ENCODE measurements at places on chromosomes 2 and 18.

- no peak for DNase-seq
Observed at GRCh38 chr2:159856760-159857159, 58.8 kb upstream of the CD302 start.

- no peak for DNase-seq
Observed at GRCh38 chr2:40471866-40472265, 20.0 kb upstream of the SLC8A1 start.

GRCh38 chr2:106165561-106165960 lies 28.5 kb downstream of the UXS1 start:
- no peak for DNase-seq

DNA sequence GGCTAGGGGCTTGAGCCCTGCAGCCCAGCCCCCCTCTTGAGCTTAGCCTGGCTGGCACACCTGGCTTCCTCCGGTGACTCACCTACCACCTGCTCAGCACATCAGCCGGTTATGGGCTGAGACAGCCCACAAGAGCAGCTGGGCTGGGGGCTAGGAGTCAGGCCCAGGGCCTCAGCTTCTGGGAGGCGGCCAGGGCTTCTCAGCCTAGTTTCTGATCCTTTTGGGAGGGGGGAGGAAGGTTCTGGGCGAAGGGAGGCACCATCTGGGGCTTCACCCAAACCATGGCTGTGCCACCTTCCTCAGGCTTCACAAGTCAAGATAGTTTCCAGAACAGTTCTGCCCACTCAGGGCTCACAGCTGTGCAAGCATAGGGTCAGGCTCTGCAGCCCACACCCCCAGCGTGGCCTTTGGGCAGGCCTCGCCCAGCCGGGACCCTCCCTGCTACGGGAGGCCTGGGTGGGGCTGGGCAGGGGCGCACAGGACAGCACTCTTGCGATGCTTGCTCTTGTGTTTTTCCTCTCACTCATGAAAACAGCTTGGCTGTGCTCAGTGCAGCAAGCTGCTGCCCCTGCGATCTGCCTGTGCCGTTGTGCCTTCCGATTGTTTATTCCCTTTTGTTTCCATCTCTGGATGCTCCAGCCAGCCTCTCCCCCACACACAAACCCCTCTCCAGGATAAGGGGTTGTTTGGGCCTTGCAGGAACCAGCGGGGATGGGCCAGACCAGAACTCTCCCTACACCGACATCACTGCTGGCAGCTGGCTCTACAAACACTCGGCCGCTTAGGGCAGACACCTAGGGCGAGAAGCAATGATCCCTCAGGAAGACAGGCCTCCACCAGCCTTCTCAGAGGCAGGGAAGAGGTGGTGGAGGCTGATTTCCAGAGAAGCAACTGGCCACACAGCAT lies 26.1 kb upstream of the SEMA4C start:
- no peak for DNase-seq

- DNase-seq = no peak
Observed at GRCh38 chr2:43251171-43251731, 24.8 kb upstream of the ZFP36L2 start.

DNA sequence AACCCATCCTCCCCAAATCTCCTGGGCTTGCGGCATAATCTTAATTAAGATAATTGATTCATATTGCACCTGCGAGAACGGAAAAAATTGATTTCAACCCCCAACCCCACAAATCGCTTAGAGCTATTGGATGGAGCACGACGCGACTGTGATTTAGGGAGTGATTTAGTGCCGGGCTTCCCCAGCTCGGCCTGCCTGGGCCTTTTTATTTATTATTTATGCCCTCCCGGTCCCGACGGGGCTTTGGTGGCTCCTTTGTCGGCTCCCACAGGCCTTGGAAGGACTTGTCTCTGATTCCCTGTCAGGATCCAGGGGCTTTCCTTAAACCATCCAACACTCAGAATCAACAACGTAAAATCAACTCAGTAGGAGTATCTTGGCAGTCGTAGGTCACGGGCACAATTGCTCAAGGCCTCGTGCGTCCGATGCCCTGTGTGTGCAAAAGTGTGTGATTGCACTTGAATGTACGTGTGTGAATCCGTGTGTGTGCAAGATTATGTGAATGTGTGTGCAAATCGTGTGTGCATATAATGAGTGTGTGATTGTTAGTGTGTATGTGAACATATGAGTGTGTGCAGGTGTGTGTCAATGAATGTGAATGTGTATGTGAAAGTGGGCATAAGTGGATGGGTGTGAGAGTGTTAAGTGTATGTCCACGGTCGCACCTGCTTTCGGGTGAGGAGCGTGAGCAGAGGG lies 4.3 kb upstream of the NEUROD1 start:
- DNase-seq = no peak

- DNase-seq = no peak
Observed at GRCh38 chr2:216517447-216518225, 19.0 kb downstream of the RPL37A start.

- DNase-seq = no peak
Observed at GRCh38 chr2:147845411-147845971, 662 bp downstream of the ACVR2A start.

DNA sequence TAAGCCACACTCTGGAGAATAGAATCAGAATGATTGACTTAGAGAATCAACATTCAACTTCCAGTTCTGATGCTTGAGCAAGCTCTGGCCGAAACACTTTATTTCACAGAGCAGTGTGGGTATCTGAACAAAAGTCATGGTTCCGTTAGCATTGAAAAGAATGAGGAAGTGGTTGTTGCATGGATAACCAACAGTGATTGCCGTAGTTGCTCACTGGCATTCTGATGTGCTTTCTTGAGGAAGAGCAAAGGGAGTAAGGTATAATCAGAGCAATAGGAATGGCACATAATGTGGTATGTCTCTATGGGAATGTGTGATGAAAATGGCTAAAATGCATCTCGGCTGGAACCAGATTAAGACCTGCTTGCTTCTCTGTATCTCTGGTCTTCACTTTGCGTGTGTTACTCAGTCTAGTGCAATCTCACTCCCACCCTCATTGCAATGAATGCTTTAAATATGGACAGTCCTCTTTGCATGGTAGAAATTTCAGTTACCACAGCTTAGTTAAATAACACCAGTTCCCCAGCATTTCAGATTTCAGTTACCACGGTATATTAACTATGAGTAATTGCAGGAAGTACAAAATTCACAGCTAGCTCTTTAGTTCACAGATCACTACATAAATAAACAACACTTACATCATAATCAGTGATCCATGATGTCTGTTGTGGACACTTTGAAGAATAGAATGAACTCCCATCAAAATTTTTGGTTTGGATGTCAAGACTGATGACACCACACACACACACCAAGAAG lies 7.8 kb upstream of the RAB12 start:
- no peak for DNase-seq

- DNase-seq = no peak
Observed at GRCh38 chr18:8106603-8107002, 502.6 kb upstream of the RAB12 start.

DNA sequence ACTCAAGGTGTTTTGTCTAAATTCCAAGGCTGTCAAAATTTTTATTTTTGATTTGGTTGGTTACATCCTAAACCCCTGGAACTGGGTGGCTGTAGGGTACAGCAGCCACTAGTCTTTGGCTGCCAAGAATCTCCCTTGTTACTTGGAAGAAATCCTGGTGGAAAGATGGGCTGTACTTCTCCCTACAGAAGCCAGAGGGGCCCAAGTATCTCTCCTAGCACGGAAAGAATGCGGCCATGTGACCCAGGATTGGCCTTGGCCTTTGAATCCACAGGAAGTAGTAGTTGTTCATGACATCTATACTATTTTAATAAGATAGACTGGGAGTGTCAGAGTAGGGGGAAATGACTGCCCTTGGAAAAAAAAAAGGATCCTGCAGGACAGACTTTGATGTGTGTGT lies 54.4 kb upstream of the MYO3B start:
- DNase-seq = no peak

GRCh38 chr2:240701736-240702639 lies 10.3 kb downstream of the AQP12A start:
- no peak for DNase-seq

DNA sequence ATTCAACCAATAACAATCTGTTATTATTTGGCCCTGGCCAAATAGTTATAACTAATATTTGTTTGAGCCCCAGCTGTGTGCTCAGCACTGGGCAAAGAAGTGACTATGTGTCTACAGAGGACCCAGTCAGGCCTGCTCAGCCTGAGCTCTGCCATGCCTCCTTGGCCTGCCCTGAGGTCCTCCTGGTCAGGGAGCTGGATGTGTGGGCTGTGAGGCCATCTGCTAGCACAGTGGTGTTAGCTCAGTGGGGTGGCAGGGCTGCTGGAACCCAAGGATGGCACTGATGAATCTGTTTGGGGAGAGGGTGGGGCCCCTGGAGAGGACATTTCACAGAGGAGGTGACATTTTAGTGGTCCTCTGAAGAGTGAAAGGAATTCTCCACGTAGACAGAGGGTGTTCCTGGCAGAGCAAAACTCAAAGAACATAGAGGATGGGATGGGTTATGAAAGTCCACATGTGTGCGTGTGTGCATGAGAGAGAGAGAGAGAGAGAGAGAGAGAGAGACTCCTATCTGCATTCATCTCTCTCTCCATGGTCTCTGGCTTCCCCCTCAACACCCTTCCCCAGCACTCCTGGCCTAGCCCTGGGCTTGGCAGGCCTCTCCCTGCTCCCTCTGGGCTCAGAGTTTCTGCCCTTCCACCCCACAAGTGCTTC lies 21.2 kb upstream of the ATOH8 start:
- no peak for DNase-seq

DNA sequence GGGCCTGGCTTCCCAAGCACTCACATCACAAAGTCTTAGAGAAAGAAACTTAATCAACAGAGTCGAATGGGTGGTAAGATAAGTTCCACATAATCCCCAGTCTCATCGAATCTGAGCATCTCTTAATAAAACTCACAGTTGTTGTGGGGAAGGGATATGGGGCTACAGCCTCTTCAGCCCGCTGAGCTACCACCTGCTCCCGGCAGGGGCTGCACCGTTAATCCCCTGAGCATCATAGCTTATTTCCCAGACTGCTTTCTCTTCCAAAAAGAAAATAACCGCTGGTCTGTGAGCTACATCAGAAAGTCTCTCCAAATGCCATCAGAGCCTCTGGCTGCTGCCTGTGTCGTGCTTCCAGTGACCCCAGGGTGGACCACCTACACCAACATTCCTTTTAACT lies 139.4 kb upstream of the CELF4 start:
- DNase-seq = no peak

GRCh38 chr18:79988071-79988450 lies 302 bp downstream of the TXNL4A start:
- peak; percentile 29 for DNase-seq

GRCh38 chr2:217353591-217353990 lies 493.7 kb upstream of the TNP1 start:
- no peak for DNase-seq

GRCh38 chr2:12769492-12770105 lies 52.9 kb downstream of the TRIB2 start:
- DNase-seq = no peak

DNA sequence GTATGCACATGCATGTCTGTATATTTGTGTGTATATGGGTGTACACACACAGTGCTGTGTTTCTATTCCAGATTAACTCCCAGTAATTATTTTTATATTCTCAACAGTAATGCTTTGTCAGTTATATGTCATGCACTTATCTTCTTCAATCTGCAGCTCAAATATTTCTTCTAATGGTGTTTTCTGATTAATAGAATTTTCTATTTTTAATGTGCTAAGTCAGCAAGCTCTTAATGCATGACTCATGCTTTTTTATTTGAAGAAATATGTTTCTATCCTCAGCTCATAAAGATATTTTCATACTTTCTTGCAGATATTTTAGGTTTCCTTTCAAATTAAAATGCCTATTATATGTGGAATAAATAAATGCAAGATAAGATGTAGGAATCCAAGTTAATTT lies 59.7 kb upstream of the TMEM18 start:
- DNase-seq = no peak

- DNase-seq = no peak
Observed at GRCh38 chr18:57121542-57122112, 25.3 kb upstream of the BOD1L2 start.

DNA sequence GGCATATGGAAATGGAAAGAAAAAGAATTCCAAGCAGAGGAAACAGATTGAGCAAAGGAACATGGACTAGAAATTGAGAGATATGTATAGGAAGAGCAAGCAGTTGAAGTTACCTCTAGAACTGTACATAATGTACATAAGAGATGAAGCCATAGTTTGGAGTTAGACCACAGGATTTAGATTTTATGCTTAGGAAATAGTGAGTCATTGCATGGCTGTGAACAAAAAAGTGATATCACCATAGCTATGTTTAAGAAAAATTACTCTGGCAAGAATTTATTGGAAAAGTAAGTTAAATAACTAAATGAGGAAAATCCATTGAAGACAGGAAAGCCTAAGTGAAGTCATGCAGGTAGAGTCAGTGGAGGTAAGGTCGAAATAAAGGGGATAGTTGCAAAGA lies 99.4 kb upstream of the GALNT5 start:
- DNase-seq = no peak

GRCh38 chr18:4017480-4017879 lies 437.6 kb downstream of the DLGAP1 start:
- no peak for DNase-seq

DNA sequence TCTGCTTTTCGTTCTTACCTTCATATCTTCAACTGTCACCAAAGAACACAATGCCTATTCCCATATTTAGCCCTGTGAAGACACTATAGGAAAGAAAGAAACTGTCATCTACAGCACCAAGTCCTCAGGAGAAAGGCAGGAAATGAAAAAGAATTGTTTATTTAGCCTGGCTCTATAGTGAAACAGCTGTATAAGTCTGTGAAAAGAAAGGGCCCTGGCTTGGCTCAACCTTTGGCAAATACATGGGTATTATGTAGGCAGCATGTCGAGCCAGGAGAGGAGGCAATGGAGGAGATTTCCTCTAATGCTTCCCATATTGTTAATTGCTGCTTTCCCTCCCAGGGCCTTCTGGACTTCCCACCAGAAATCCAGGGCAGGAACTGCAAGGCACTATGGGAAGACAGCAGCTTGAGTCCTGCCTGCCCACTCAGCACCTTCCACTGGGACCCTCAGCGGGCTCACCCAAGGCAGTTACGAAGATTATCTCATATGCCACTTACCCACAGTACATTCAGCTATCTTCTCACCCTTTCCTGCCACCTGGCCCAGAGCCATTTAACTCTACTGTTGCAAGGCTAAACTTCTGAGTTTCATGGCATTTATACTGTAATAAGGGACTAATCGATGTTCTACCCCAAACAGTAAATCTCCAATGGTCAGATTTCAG lies 30.1 kb downstream of the SLC8A1 start:
- DNase-seq = no peak

GRCh38 chr2:11852526-11853196 lies 106.2 kb downstream of the LPIN1 start:
- DNase-seq = no peak

Data from omental fat pad (tissue), 4 donors.